Activated CD8-positive, alpha-beta memory T cell treated with anti-CD3 and anti-CD28 coated beads, Interleukin-2, amount 10 ng/mL, durations not matched to agents 7 days and 5 days (primary cell): ENCODE measurements at places on chromosomes 2 and 18. TPM values are rescaled to one million over a fixed set of nuclear protein-coding genes. Genes with fewer than 3 reads are reported as not detected.

The SPATA3 gene
- total RNA-seq, result 0.44 TPM

The CYP26B1 gene
- not detected for total RNA-seq

The ZAP70 gene
- total RNA-seq, result 286 TPM

The APCDD1 gene
- total RNA-seq, result not detected

The MTHFD2 gene
- total RNA-seq, result 215 TPM

The IWS1 gene
- 55.1 TPM for total RNA-seq

The GALR1 gene
- total RNA-seq, result not detected

The CAPN10 gene
- total RNA-seq, result 75.8 TPM

The EHBP1 gene
- total RNA-seq, result 22.7 TPM

The CACNB4 gene
- 0.23 TPM for total RNA-seq

The C1D gene
- total RNA-seq, result 22.1 TPM

The POMC gene
- 4.6 TPM for total RNA-seq

The TCF7L1 gene
- total RNA-seq, result not detected

The NR4A2 gene
- total RNA-seq, result 3.2 TPM

The PAIP2B gene
- total RNA-seq, result 1.1 TPM

The SLC19A3 gene
- not detected for total RNA-seq

The FAM237A gene
- not detected for total RNA-seq

The RESP18 gene
- not detected for total RNA-seq

The WDR43 gene
- total RNA-seq, result 70.9 TPM

The C1GALT1C1L gene
- not detected for total RNA-seq

The LAMA1 gene
- not detected for total RNA-seq

The TLX2 gene
- total RNA-seq, result 1.3 TPM

The C2orf72 gene
- total RNA-seq, result 0.18 TPM

The ARHGEF33 gene
- total RNA-seq, result 0.59 TPM

The UGT1A10 gene
- total RNA-seq, result not detected

The MOCOS gene
- 0.64 TPM for total RNA-seq

The SMCHD1 gene
- 174 TPM for total RNA-seq

The UGT1A3 gene
- not detected for total RNA-seq

The CDK5R2 gene
- total RNA-seq, result not detected

The IL37 gene
- total RNA-seq, result not detected

The AKAIN1 gene
- not detected for total RNA-seq

The NAT8 gene
- total RNA-seq, result not detected

The TRIM43B gene
- total RNA-seq, result not detected

The ALPI gene
- total RNA-seq, result not detected

The SERPINB3 gene
- total RNA-seq, result not detected

The CTNNA2 gene
- not detected for total RNA-seq

The ATP6V1C2 gene
- total RNA-seq, result not detected
